Fibroblast of gingiva (primary cell): ENCODE measurements at places on chromosomes 7 and 10.

- DNase-seq, result no peak
Observed at GRCh38 chr10:113183573-113183972, 233.5 kb downstream of the TCF7L2 start.

GRCh38 chr10:122780391-122780790 lies 65.3 kb downstream of the CUZD1 start:
- DNase-seq, result peak; percentile 10

DNA sequence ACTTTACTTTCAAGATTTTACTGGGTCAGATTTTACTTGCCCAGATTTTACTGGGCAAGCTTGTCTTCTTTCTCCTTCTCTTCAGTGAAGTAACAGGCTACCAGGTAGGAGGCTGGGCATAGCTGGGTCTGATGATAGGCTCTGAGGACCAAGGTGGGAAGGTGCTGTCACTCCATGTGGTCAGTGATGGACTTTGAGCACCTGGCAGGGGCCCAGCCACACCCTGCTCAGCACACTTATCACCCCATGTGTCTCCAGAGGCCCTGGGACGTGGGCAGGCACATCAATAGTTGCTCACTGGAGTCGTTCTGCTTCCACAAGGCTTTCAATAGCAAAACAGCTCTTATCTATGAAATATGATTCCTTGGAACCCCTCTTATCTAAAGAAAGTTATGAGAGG lies 70.5 kb upstream of the GPR26 start:
- no peak for DNase-seq

GRCh38 chr7:75969704-75970498 lies 24.5 kb downstream of the TMEM120A start:
- no peak for DNase-seq

- no peak for DNase-seq
Observed at GRCh38 chr7:151010307-151011096, 13.8 kb downstream of the ATG9B start.

DNA sequence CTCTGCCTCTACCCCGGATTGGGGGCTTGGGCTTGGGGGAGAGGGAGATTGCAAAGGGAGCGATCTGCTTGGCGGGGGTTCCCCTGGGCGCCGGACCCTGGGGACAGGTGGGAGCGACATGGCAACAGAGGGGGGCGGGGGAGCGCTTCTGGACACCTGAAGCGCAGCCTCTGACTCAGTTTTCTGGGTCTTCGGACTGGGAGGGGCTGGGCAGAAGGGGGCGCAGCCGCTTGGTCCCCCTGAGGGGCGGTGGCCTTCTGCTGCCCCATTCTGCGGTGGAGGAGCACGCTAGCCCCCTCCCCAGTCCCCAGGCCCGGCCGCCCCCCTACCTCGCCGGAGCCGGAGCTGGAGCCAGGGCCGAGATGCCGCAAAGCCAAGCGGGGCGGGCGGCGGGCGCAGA lies 380 bp downstream of the NAT16 start:
- DNase-seq, result no peak

- DNase-seq, result no peak
Observed at GRCh38 chr7:50227726-50228125, 76.8 kb upstream of the IKZF1 start.

DNA sequence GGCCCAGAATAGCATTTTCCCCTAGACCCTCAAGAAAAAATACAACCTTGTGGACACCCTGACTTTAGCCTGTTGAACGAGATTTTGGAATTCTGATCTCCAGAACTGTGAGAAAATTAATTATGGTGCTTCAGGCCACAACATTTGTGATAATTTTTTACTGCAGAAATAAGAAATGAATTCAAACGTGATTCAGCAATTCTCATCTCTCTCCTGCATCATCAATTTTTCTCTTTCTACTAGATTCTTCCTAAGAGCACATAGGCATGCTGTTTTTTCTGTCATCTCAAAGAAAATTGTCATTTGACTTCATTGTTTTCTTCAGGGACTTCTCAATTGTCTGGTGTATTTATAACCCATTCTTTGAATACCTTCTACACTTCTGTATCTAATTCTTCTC lies 8.9 kb upstream of the AKR1C2 start:
- DNase-seq, result no peak

DNA sequence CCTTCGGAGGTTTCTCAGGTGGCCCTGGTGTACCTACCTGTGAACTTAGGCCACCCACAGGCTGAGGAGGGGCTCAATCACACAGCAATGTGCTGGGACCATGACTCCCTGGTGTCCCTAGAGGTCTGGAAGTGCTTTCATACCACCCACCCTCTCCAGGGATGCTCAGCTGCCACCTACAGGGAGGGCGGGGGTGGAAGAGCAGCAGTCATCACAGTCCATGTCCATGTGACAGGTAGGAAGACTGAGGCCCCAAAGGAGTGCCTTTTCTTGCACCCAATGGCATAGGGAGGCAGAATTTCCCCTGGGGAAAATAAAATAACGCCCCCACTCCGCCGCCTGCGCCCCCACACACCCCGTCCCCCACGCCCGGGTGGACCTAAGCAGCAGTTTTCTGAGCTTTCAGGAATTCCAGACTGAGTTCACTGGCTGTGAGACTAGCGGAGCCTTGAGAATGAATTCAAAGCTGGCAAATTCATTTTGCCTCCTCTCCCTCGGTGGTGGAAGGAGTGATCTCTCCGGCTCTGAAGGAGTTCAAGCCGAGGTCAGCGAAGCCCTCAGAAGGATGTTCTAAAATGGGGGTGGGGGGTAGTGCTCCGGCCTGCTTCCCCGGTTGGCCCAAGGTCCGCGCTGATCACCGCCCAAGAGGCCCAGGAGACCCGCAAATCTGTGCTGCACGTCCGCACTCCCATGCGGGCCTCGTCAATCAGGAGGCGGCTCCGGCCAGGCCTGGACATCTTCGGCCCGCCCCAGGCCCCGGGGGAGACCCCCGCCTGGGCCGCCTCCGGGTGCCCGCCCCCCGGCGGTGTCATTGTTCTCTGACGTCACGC lies 2.1 kb upstream of the ZMIZ1 start:
- no peak for DNase-seq

- DNase-seq, result peak; percentile 83
Observed at GRCh38 chr7:104956753-104957450, 57.1 kb upstream of the KMT2E start.

DNA sequence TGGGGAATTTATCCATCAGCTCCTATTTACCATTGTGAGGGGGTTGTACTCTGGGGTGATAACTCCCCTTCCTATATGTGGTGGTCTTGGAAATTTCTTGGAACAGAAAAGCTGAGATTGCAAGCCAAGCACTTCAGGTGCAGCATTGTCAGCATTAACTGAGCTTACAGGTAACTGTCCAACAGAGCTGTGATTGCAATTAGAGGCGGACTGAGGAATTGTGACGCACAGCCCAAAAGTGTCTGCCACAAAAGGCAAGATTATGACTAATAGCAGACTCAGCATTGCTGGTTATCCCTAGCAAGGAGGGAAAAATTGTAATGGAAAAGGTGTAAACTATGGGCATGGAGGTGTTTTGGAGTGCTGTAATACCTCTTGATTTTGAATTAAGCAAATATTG lies 126.1 kb upstream of the AGR3 start:
- DNase-seq, result no peak

DNA sequence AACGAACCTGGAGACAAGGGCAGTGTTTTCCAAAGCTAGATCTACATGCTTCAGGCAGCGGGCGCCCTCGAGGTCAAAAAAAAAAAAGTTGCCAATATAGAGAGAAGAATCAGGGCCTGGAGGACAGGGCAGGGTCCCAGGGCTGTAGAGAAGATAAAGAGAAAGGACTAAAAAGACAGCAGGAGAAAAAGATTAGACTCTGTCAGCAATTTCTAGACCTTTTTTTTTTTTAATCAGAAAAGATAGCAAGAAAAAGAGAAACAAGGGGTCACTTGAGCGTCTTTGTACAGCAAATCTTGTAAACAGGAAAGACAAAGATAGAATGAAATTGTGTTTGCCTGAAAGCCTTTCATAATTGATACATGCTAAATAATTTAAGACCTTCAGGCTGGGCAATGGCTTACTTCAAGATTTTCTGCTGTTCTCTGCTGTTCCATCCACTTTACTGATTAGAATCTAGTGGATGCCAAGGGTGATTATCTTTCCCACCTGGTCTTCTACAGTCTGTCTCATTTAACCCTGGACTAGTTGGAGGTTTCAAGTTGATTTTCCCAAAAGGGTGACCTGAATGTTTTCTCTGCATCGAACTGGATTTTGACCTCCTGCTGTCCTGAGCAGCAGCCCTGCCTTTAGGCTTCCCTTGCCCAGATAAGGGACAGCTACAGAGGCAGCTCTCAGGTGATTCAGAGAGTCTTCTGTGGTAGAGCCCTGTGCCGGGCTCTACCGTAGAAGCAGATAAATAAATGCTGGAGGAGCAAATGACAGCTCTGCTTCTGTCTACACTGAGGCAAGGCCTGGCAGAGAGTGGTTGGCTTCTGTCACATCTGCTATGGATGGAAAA lies 5.1 kb downstream of the LMOD2 start:
- DNase-seq, result no peak

DNA sequence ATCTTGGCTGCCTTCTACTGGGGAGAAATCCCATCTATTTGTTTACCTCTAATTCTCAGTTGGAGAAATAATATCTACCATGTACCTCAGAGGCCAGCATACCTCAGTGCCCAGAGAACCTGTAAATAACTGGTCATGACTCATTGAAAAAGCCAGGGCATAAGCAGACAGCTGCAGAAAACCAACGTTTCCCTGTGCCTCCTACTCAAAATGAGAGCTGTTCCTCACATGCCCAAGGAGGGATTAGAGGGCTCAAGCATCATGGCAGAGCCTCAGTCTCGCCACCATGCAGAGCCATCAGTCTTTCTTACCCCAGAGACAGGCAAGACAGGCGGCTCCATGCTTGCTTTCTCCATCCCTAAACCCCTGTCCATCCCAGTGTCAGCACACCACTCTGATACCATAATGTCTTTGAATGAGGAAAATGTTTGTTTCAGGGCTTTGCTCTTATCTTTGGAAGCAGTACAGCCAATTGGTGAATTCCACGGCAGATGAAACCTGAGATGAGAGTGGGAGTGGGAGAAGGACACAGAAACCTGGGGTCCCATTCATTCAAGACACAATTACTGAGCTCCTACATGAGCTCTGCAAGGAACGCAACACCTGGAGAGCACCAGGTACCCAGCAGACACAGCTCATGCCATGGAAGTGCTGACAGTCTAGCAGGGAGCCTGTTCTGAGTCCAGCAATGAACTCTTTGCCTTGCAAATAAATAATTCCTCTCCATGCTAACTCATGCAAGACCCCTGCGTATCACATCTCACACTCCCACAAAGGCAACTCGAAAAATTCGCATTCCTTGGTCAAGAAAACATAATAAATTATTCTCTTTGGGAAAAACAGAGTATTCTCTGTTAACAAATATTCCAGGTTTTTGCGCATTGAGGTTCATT lies 21.1 kb downstream of the PON1 start:
- no peak for DNase-seq

DNA sequence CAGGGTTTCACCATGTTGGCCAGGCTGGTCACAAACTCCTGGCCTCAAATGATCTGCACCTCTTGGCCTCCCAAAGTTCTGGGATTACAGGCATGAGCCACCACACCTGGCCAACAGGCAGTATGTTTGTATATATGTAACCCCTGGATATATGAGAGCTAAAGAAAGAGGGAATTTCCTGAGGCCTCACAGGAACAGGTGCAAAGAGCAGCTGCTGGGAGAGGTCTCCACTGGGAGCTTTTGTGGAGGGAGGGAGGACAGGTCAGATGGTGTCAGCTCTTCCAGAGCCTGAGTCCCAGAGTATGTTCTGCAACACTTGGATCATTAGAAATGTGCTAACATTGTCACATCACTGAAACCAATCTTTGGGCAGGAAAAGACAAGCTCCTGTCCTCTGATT lies 110.1 kb upstream of the KIF5B start:
- DNase-seq, result no peak

- peak; percentile 46 for DNase-seq
Observed at GRCh38 chr10:48439031-48439430, 132.6 kb downstream of the MAPK8 start.

- DNase-seq, result no peak
Observed at GRCh38 chr7:50304129-50304910, at the start of gene IKZF1. Gene IKZF1 (plus strand): TSS chr7:50304716. CDS start chr7:50319062, 14,346 bp downstream.

DNA sequence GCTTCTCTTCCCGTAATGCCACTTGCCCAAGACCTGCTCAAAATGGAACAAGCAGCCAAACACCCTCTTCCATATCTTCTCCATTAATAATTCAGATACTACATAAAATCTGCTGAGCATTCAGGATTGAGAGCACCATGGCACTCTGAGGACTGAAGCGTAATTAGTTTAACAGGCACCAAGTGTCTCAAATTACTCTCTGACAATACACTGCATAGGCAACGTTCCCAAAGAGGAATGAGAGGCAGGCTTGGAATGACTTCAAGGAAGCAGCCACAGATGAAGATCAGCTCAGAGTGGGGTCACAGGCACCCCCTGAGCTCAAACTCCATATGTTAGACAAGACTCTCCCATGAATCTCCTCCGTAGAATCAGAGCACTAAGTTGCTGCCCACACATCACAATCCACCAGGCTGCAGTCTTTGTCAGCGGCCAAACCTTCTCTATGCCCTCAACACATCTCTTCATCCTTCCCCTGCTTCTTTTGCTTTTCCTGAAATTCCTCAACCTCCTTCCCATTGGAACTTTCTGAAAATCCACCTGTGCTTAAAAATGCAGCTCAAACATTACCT lies 4.7 kb upstream of the ABLIM1 start:
- DNase-seq, result no peak

GRCh38 chr10:104096692-104097091 lies 11.0 kb upstream of the COL17A1 start:
- DNase-seq, result no peak

GRCh38 chr10:74650613-74651012 lies 175.8 kb upstream of the KAT6B start:
- no peak for DNase-seq

GRCh38 chr7:73882047-73882402 lies 21.1 kb downstream of the TMEM270 start:
- no peak for DNase-seq

DNA sequence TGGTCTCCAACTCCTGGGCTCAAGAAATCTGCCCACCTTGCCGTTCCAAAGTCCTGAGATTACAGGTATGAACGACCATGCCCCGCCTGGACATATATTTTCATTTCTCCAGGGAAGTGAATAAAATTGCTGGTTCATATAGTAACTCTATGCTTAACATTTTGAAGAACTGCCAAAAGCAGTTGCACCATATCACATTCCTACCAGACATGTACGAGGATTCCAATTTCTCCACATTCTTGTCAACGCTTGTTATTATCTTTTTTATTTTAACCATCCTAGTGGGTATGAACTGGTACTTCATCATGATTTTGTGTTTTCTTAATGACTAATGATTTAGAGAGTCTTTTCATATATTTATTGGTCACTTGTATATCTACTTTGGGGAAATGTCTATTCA lies 21.9 kb upstream of the CPN1 start:
- peak; percentile 27 for DNase-seq

GRCh38 chr7:102089175-102090098 lies 197.2 kb upstream of the SH2B2 start:
- no peak for DNase-seq

DNA sequence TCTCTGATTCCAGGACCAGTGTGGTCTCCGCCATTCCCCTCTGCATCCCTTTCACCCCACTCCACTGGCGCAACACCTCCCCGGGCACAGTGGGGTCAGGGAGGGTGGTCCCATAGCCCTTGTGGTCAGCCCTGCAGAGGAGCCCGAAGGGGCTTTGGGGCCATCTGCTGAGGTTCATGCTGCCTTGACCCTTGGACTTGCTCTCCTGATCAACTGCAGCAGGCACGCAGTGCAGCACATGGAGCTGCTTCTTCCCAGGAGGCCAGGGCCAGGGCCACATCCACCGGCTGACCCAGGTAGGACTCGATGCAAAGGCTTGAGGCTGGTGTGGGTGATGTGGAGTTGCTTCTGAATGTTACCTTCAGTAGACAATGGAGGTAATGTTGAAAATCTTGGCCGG lies 35.1 kb downstream of the PDIA4 start:
- no peak for DNase-seq
